ENCODE measurements at places on chromosomes 4 and X.

DNA sequence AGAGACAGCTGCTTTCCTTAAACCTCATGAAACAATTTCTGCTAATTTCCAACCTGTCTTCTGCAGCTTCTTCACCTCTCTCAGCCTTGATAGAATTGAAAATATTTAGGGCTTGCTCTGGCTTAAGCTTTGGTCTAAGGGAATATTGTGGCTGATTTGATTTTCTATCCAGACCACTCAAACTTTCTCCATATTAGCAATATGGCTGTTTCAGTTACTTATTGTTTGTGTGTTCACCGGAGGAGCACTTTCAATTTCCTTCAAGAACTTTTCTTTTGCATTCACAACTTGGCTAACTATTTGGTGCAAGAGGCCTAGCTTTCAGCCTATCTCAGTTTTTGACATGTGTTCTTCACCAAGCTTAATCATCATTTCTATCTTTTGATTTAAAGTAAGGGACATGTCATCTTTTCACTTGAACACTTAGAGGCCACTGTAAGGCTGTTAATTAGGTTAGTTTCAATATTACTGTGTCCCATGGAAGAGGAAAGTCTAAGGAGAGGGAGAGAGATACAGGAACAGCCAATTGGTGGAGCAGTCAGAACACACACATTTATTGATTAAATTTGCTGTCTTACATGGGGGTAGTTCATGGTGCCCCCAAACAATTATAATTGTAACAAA lies 213.2 kb downstream of the RASL11B start:
- no peak for DNase-seq

GRCh38 chr4:951594-952468 lies 19.6 kb downstream of the TMEM175 start:
- no peak for DNase-seq

- DNase-seq, result no peak
Measured at GRCh38 chr4:25915353-25915705, 1.3 kb downstream of the SMIM20 start.

GRCh38 chr4:17476853-17477252 lies 35.0 kb downstream of the QDPR start:
- no peak for DNase-seq

GRCh38 chrX:28126886-28127285 lies 145.6 kb upstream of the DCAF8L1 start:
- no peak for DNase-seq

- DNase-seq, result no peak
Measured at GRCh38 chrX:119997570-119997969, 54.0 kb upstream of the NKAP start.

- DNase-seq, result no peak
Measured at GRCh38 chrX:44306356-44306755, 37.1 kb downstream of the EFHC2 start.

DNA sequence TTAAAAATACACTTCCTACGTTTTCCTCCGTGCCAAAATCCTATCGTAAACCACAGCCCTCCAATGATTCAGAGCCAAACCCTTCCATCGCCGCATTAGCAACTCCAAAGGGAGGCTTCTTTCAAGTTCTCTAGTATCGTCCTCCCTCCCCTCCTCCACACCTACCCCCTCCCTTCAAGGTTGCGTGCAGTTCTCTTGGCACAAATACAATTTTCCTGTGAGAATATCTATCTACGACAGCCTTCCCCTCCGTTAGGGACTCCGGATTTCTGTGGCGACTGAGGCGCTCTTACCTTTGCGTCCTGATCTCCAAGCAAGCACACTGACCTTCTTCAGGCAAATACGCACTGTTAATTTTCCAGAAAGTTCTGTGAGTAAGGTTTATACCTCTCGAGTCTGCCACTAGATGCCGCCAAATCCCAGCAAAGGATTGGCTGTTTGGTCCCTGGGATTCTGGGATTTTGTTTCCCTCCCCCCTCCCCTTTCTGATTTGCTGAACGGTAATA lies 1.2 kb upstream of the MORF4L2 start:
- peak; percentile 33 for DNase-seq

DNA sequence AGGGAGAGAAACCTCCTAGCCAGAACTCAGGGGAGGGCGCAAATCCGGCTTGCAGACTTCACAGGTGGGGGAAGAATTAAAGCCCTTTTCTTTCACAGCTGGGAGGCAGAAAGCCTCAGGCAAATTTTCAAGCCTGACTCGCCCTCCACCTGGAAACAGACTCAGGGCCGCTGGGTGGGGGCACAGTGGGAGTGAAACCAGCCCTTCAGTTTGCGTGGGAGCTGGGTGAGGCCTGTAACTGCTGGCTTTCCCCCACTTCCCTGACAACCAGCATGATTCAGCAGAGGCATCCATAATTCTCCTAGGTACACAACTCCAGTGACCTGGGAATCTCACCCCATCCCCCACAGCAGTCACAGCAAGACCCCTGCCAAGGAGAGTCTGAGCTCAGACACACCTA lies 206.9 kb upstream of the INTU start:
- DNase-seq, result no peak

DNA sequence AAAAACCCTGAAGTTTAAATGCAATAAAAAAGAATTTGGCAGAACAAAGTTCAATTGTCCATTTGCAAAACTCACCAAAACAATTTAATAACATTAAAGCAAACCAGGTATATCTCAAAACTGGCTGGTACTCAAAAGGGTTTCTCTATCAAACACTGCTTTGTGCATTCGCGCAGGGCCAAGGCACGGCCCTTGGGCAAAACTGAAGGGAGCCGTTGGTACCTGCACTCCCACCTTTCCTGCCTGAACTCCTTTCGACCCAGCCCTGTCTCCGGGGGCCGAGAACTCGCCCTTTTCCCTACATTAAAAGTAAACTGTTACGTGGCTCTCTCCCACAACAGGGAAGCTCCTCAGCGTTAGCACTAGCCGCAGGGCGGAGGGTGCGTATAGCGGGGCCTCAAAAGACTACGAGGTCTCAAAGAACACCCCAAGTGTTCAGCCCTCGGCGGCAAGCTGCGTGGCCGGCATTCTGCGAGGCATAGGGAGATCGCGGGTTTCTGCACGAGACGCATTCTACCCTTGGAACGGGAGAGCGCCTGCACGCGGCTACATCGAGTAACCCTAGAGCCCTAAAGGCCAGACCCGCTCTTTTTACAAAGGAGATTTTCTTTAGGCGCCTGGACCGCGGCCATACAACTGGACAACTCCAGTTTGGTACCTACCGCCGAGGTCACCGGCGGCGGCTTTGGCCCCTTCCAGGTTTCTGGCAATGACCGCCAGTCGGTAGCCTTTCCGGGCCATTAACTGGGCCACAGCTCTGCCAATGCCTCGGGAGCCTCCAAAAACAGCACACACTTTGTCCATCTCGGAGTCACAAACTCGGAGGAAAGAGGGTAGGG lies 550 bp downstream of the CBR4 start:
- peak; percentile 39 for DNase-seq

GRCh38 chr4:42501624-42502401 lies 104.5 kb downstream of the SHISA3 start:
- DNase-seq, result no peak

DNA sequence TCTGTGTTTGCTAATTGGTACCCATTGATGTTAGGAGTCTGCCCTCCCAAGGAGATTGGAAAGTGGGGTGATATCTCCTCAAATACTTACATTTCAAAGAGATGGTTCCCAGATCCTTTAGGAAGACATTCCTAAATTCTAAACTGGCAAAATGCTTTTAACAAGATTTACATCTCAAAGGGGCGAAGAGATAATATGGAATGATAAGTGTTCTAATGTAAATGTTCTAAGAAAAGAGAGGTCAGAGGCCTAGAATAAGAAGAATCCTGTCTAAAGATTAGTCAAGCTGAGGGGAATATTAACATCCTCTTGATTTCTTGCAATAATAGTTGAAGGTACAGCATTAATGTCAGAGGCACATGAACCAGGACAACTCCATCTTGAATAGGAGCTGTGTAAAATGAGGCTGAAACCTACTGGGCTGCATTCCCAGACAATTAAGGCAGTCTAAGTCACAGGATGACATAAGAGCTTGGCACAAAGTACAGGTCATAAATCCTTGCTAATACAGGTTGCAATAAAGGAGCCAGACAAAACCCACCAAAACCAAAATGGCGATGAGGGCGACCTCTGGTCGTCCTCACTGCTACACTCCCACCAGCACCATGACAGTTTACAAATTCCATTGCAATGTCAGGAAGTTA lies 2248.1 kb downstream of the ARAP2 start:
- no peak for DNase-seq

- DNase-seq, result no peak
Measured at GRCh38 chr4:124386163-124386562, 326.4 kb downstream of the ANKRD50 start.

- no peak for DNase-seq
Measured at GRCh38 chr4:63620271-63620670, 789.0 kb downstream of the TECRL start.

DNA sequence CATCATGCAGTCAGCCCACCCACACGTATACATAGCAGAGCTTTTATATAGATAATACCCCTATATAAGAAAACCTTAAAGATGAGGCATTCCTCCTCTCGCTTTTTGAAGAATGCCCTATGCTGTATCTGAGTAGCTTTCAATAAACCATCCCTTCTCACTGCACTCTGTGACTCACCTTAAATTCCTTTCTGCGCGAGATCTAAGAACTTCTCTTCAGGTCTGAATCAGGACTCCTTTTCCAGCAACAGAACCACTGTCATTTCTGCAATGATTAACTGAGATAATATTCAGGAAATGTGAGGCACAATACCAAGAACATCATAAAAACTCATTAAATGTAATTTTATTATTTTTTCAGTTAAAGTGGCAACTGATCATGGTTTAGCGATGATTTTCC lies 76.4 kb upstream of the DCLK2 start:
- no peak for DNase-seq

Measured in activated T-cell treated with anti-CD3 and anti-CD28 coated beads for 48 hours (primary cell).